HT1080 (cell line): ENCODE measurements at places on chromosomes 1 and 21. TPM values are rescaled to one million over a fixed set of nuclear protein-coding genes. Genes with fewer than 3 reads are reported as not detected.

- no peak for DNase-seq
Measured at GRCh38 chr1:201894343-201895119, 5.8 kb downstream of the SHISA4 start.

GRCh38 chr1:196409586-196409985, 198.7 kb downstream of the KCNT2 start:
- peak; percentile 47 for DNase-seq

SPTA1 gene
- not detected in 2 replicates for total RNA-seq

NCDN gene
- 49.9 and 57.6 TPM in 2 replicates for total RNA-seq

DNA sequence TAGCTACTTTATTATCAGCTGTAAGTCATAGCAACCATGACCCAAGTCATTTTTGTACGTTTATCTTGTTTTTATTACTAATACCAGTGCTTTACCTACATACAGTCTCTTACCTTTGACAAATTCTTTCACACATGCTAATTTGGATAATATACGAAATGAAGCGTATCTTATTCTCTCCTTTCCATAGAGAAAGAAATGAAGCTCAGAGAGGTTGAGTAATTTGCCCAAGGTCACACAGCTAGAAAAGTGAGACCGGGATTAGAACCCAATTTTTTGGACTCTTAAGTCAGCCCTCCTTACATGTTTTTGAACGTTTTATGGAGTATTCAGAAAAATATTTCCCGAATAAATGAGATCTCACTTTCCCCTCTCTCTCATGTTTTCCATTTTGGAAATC, 52.6 kb downstream of the OLIG1 start:
- DNase-seq: no peak

DNA sequence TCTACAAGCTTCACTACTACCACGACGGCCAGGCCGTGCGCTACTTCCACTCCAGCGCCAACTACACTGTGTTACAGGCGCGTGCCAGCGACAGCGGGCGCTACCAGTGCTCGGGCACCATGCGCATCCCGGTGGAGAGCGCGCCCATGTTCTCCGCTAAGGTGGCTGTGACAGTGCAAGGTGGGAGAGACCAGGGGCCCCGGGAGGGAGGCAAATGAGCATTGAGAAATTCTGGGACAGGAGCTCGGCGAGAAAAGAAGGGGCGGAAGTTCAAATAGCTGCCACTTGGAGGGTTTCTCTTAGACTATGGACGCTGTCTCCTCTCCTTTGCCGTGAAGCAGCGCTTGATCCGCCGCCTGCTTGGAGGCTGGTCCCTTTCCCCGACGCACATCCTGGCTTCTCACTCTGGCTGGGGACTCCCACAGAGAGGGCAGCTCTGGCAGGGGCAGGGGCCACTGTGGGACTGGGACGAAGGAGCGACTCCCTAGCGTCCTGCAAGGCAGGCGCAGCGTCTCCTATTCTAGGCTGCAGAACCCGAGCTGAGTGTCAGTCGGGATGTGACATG, 4.6 kb downstream of the FCRLB start:
- peak; percentile 44 for DNase-seq

- no peak for DNase-seq
Measured at GRCh38 chr21:45916011-45916840, 65.3 kb upstream of the COL6A1 start.

GPR52 gene
- total RNA-seq: 0.30 TPM in 1 of 2 replicates, not detected in the other

DNA sequence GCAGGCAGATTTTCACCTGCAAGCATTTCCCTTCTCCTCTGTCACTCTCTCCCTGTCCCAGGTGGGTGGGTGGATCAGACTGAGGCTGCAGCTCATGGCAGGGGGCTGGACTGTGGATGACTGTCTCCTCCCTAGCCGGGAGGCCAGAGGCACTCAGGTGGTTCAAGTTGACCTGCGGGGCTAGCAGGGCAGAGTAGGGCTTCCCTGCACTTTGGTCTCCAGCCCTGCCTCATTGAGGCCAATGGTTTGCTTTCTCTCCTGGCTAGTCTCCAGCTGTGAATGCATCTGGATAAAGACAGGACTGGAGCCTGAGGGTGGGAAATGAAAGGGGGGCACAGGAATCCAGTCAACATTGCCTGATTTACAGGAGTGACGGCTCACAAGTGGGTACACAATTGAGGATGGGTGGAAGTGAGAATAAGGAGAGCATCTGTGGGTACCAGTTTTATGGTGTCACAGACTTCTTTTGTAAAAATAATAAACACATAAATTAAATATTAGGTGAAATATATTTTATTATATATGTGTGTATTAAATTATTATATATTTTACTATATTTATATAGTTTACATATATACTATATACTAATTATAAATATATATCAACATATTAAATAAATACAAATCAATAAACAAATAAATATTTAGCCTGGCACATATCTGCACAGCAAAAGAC, 25.6 kb downstream of the RUNX1 start:
- no peak for DNase-seq

WLS gene
- 40.5 and 61.4 TPM in 2 replicates for total RNA-seq

DNA sequence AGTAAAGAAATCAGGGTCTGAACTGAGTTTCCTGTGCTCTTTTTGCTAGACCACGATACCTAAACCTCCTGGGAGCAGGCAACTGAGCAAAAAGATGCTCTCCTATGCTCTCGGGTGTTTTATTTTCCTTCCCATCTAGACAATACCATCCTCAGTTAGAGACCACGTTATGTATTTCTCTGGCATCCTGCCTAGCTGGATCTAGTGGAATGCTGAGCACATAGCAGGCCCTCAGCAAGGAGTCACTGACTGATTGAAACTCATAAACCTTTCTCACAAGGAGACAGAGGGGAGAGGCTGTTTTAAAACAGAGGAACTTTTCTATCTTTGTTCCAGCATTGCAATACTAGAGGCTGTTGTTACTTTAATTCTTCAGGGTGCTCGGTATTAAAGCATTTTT, 168.0 kb downstream of the CYYR1 start:
- peak; percentile 10 for DNase-seq

DNA sequence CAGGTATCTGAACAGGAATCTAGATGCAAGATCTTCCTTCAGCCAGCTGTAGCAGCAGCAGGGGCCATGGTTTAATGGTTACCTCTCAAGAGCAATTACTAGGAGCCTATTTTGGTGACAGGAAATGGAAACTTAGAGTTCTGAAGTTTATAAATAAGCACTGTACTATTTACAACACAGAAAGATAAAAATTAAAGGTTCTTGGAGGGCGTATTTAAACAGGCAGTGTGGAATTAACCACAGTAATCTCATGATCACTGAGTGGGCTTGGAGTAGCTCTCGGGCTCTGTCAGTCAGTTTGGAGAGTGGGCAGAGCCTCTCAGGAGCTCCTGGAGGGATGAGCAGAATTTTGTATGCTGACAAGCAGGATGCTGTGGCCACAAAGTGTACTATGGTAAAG, 10.2 kb upstream of the FCRL5 start:
- DNase-seq: no peak

DNA sequence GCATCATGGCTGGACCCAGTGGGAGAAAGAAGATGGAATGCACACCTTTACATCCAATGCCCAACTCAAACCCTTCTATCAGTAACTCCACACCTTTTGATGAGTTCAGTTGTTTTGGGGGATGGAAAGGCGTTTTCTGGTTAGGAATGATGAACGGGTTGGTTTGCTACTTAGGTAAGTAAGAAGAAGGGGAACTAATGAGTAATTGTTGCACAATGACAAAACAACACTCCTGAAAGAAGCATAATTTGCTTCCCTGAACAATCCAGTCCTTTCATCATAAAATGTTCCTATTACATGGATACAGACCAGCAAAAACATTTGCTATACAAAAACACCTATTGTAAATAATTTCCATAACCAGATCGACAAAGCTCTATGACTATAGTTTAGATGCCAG, 35.9 kb upstream of the NFIA start:
- no peak for DNase-seq

GRCh38 chr1:166133857-166134256, 32.9 kb downstream of the FAM78B start:
- no peak for DNase-seq

DNA sequence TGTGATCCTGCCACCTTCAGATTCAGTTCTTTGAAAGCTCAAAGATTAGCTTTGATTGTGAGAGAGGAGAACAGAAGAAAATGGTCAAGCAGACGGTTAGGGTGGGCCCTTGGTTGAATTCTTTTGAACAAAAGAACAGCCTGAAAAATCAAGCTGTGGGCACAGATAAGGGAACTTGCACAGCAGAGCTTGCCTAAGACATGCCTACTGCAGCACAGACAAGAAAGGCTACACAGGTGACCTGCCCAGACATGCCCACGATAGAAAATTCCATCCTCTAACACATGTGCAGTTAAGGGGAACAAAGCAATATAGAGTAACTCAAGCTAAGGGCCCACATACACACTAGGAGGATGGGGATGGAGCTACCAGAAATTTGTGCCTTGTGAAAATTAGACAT, 512.5 kb upstream of the LRRC7 start:
- peak; percentile 11 for DNase-seq

- no peak for DNase-seq
Measured at GRCh38 chr1:163186862-163187261, 15.9 kb downstream of the RGS5 start.

ELF3 gene
- total RNA-seq: not detected in 2 replicates

AZIN2 gene
- 2.3 and 5.5 TPM in 2 replicates for total RNA-seq

- DNase-seq: no peak
Measured at GRCh38 chr1:44946725-44947062, 39.7 kb downstream of the EIF2B3 start.

TSPAN1 gene
- 0.77 and 2.4 TPM in 2 replicates for total RNA-seq
